ENCODE measurements at places on chromosomes 5 and 9. TPM values are rescaled to one million over a fixed set of nuclear protein-coding genes. Genes with fewer than 3 reads are reported as not detected.

The ARL14EPL gene
- polyA plus RNA-seq, result not detected

The LMNB1 gene
- 142 TPM for polyA plus RNA-seq

The CKS2 gene
- polyA plus RNA-seq, result 109 TPM

The NIPAL4 gene
- polyA plus RNA-seq, result 0.75 TPM

The IFNK gene
- not detected for polyA plus RNA-seq

The WNT8A gene
- 0.25 TPM for polyA plus RNA-seq

The HAND1 gene
- polyA plus RNA-seq, result not detected

The SLCO4C1 gene
- polyA plus RNA-seq, result 21.1 TPM

The SAP30L gene
- polyA plus RNA-seq, result 48.0 TPM

The PCDHB11 gene
- 6.5 TPM for polyA plus RNA-seq

The MUSK gene
- 0.15 TPM for polyA plus RNA-seq

The C6 gene
- 1.0 TPM for polyA plus RNA-seq

DNA sequence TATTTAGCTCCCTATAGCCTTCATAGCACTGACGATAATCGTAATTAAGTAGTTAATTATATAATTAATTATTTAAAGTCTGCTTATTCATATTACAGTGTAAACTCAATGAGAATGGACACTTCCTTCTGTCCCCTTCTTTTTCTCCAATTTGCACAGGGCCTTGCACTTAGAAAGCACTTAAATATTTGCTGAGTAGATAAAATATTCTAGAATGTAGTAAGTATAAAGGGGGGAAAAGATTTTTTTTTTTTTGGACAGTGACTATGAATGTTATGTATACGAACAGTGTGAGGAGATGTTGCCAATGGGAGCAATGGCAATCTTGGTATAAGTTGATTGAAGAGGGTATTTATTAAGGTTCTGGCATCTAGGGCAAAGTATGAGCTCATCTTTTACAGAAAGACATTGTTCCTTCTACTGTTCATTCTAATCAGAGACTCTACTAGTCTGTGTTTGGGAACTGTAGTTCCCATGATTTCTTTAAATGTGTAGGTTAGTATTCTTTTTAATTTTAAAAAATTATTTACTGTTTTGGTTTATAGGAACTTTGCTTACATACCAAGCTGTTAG, 49.4 kb downstream of the YTHDC2 start:
- DNase-seq, result no peak

GRCh38 chr5:163498886-163499285, 6.5 kb upstream of the MAT2B start:
- DNase-seq, result no peak

DNA sequence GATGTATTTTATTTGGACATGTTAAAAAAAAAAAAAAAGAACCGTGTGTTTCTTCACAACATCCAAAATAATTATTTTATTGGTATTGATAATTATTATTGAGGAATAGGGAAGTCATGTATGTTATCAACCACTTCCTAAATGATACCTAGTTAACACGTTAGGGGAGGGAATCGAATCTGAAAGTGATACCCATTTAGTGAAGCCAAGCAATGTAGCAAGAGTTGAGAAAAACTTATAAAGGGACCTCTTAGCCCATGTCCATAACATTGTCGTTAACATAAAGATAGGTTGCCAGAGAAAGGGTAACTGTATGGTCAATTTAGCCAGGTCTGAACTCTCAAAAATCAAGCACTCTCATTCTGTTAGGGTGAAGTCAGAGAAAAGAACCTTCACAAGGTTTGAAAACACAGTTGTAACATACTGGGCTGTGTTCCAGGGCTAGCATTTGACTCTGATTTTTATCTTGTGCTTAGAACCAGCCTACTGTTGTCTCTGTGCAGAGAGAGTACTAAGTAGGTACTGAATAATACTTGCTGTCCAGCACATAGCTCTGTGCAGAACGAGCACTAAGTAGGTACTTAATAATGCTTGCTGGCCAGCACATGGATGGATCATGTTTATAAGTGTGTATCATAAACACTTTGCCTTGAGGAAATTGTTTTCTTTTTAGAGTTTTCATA, 60.4 kb downstream of the GHR start:
- DNase-seq, result no peak

DNA sequence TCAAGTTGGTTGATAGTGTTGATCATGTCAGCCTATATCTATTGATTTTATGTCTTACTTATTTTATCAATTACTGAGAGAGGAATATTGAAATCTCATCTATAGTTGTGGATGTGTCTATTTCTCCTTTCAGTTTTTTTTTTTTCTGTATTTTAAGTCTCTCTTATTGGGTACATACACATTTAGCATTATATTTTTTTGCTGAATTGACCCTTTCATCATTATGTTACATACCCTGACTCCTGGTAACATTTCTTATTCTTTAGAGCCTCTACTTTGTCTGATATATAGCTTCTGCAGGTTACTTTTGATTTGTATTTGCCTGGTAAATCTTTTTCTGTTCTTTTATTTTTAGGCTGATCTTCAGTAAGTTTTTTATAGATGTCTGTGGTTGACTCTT, 179.5 kb downstream of the GDNF start:
- DNase-seq, result no peak

GRCh38 chr9:113682297-113682771, 193.8 kb upstream of the ZNF618 start:
- DNase-seq, result peak; percentile 69

DNA sequence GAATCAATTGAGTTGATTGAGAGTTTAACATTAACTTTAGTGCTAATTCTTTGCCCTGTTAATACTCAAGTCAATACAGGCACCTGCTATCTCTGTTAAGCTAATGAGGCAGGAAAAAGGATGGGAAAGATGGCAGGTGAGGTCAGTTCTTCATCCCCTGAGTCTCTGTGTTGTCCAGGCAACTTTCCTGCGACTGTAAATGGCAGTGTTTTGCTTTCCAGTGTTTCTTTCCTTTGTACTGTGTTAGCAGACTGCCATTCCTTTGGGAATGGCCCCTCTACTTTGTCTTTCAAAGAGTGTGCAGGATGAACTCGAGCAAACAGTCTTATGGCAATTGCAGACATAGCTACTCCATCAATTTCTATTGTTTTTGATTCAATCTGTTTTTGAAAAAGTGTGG, 202.2 kb upstream of the VLDLR start:
- DNase-seq, result no peak

- no peak for DNase-seq
Observed at GRCh38 chr5:62948301-62948700, 369.7 kb downstream of the LRRC70 start.

DNA sequence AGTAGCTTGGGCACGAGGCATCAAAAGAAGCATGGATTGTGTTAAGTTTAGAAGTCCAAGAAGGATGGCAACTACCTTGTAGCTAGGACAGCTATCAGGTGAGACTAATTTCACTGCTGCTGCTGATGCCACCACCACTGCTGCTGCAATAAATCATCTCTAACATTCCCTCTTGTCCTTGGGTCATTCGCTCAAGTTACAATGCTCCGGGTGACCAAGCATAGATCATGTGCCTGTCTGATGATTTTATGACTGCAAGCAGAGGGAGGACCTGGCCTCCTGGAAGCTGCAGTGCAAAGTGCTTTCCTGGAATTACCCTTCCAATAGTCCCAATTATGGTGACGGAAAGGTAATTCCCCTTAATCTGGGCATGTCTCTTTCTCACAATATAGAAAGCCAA, 334.4 kb downstream of the PRELID2 start:
- peak; percentile 79 for DNase-seq

DNA sequence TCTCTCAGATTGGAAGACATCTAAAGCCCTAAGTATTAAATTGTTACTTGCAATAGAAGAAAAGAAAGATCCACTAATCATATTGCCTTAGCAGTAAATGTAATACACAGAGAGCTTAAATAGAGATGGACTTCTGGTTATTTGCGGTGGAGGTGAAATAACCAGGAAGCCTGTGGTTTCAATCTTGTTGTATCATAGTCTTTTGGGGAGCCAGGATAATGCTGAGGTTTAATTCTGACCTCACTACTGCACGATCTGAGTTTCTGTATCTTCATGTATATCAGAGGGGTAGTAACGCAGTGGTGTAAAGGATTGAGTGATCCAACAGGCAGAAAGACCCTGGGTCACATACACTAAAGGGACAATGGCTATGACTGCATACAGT, 71.7 kb downstream of the ANKRD55 start:
- no peak for DNase-seq

DNA sequence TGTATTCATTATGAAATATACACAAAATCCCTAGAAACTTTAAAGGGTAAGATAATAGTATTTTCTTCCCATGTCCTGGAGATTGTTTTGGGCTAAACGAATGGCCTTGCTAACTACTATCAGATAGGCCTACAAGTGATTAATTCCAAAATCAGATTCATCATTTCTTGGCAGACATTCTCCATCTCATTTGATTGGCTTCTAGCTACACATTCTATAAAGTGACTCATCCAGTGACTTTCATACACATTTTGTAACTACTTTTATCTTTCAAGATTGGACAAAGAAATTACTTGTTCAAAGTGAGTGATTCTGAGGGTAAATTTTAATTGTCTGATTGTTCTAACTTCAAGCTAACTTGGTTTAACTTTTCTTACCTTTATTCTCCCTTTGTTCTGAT, 93.3 kb downstream of the RAPGEF6 start:
- DNase-seq, result no peak

DNA sequence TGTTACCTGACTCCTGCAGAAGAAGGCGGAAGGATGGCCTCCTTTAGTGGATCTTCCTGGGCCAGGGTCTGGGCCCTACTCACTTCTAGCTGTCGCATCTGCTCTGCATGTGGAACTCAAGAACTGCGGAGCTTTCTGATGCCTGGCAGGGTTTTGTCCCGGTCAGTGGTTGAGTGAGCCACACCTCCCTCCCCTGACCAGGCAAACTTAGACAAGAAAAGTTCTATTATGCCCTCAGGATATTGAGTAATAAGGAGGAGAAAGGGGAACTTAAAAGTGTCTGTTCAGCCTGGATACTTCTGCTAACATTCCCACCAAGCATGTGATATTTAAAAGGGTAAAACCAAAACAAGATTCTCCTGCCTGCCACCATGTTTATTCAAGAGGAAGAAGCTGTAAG, at the start of gene FYB1:
Gene FYB1 (minus strand): TSS at position 127 of the 400 bp plus-strand sequence. CDS start 16,603 bp downstream, outside the sequence.
- DNase-seq, result peak; percentile 15

DNA sequence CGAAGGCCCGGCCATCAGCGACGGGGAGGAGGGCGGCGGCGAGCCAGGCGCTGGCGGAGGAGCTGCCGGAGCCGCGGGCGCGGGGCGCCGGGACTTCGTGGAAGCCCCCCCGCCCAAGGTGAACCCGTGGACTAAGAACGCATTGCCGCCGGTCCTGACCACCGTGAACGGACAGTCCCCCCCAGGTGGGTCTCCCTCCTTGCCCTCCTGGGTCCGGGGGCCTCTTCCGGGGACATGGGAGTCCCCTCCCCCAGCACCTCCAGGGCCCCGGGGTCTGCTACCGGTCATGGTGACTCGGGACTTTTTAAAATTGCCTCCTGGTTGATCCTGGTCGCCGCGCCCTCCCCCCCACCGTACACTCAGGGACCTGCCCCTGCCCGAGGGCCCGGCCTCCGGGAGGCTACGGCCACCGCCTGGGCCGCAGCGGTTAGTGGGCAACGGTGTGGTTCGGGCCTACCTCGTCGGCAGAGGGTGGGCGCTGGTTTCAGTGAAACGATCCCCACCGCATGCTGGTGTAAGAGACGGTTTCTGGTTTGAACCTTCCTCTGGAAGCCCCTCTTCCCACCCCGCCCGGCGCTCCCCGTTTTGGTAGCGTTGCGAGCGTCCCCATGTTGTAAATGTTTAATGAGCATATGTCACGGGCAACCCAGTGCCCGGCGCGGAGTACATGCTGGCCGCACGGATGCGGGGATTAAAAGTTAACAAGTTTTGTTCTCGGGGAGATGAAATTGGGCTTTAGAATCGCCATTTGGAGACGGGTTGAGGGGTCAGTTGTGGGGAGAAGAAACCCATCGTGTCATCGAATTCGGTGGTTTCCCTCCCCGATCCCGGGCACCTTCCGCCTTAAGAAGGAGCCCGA, 1.1 kb downstream of the LARP1 start:
- DNase-seq, result no peak

DNA sequence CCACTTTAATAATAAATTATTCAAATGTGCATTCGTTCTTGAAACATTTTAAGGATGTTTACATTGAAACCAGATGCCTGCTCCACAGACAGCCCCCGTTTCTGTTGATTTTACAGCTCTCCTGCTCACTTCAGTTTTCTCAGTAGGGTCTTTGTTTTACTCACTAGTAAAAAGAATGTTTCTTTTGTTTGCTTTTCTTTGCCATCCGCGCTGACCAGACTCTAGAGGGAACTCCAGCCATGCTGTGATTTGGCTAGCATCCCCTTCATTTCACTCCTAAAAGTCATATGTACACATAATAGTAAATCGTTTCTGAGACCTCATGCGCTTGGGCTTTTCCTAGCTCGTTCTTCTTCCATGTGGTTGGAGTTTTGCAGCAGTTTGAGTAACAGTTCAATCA, 28.7 kb upstream of the PALM2AKAP2 start:
- DNase-seq, result peak; percentile 42

GRCh38 chr5:111676466-111676865, 80.5 kb downstream of the NREP start:
- DNase-seq, result no peak

DNA sequence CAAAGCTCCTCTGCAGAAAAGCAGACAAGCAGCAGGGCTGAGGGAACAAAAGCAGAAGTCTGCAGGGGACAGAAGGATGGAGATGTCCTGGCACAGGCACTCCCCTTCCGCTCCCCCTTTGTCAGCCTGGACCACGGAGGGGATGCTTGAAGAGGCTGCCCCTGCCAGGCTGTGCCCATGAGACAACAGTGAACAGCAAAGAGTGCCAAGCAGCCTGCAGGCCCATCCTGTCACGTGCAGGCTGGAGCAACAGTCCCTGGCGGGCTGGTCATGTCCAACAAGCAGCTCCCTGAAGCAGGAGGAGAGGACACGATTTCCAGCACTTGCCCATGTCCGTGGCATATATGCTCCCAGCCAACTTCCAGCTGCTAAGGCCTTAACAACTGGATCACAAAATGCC, 132.3 kb downstream of the IRX2 start:
- DNase-seq, result no peak

- DNase-seq, result peak; percentile 48
Observed at GRCh38 chr9:112348257-112349007, 15.0 kb upstream of the PTBP3 start.

DNA sequence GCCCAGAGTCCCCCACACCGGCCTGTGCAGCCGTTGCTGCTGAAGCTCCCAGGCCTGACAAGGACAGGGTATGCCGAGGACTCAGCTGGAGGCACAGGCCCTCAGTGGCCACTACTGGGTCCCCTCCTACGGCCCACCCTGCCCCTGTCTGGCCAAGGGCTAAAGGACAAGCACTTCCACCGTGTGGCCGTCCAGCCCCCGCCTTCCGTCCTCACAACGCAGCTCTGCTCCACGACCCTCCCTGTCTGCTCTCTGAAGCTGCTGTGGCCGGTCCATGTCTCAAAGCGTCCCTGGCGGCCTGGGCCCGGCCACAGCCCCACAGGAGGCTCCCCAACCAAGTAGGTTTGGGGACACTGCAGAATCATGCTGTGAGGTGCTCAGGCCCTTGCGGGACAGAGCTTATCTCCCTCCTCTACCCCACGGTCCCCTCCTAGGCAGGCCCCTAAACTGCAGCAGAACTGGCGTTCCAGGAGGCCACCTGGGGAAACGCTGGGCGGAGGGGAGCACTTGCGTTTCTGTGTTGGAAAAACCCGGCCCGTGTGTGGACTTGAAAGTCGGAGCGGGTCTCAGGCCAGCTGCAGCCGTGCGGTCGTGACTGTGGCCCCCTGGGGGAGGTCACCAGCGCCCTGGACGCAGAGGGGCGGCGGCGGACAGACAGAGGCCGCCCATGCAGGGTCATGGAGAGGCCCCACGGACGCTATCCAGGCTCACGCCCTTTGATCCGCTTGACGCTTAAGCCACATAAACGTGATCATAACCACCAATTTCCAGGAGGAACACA, 45.6 kb downstream of the NKD2 start:
- DNase-seq, result no peak
